ENCODE measurements at places on chromosomes 12 and 14.

DNA sequence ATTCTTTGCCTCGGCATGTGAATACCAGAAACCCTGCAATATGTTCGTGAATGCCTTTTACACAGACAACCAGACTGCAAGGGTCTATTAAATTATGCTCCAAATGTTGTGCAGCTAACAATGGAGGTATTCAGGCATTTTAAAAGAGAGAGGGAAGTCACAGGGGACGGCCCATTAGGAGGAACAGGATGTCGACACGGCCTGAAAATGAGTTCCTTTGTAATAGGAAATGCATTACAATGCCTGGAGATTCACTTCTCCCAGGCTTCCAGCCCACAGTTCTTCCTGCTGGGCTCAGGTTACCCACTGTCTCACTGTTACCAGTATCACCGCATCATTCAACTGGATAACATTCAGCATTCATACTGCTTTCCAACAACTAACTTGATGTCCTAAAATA is 2.5 kb downstream of the DUSP6 start:
- no peak for DNase-seq

GRCh38 chr14:33931461-33931860 is 19.4 kb downstream of the EGLN3 start:
- no peak for DNase-seq

DNA sequence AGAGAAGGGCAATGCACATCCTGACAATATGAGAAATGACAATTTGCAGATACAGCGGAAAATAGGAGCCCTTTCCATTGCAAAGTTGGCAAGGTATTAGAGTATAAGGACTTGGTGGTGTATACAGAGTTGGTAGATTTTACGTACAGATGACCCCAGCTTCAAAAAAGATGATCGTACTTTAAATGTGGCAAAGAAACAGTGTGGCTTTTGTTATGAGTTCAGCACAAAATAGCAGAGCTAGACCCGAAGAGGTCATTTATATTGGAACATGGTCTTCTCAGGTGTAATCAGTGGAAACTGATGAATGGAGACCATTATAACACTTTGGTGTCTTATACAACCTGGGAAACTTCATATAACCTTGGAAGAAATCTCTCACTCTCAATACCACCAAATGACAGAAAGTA is 2.3 kb downstream of the CLEC2B start:
- DNase-seq: no peak

- DNase-seq: no peak
Measured at GRCh38 chr12:121903202-121903601, 14.6 kb downstream of the PSMD9 start.

DNA sequence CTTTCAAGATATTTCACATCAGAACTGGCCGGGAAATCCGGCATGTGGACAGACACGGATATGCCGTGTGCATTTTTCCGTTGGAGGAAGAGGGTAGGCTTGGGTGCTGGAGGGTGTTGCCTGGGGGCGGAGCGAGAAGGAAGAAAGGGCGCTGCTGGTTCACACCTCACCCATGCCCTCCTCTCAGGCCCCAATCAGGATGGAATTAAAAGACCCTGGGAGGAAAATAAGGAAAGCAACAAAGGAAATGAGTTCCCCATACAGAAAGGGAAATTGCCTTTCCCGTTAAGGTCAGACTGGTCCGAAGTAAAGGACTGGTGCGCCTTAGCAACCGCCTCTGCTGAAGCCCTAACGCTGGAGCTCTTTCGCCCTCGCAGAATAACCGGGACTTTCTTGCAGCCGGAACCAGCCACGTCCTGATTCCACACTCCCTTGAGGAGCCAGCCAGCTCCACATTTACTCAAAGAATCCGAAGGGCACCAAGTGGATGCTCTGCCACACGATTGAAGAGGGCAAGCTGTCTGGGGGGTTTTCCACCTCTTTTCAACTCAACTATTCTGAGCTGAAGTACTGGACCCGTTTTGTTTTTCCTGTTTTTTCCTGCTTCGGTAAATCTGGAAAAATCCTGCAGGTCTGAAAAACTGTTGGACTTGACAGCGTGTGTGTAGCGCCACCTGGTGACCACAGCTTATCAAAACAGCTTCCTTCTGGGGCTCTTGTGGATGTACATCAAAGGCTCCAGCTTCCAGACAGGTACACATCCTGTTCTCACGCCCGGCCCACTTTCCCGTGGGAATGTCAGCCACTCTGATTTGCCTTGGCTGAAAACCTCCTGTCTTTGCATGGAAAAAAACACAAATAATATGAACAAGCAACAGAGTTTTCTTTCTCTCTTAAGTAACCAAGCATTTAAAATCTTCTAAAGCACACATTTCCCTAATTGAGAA is 37.6 kb upstream of the BCL2L14 start:
- DNase-seq: peak; percentile 65

DNA sequence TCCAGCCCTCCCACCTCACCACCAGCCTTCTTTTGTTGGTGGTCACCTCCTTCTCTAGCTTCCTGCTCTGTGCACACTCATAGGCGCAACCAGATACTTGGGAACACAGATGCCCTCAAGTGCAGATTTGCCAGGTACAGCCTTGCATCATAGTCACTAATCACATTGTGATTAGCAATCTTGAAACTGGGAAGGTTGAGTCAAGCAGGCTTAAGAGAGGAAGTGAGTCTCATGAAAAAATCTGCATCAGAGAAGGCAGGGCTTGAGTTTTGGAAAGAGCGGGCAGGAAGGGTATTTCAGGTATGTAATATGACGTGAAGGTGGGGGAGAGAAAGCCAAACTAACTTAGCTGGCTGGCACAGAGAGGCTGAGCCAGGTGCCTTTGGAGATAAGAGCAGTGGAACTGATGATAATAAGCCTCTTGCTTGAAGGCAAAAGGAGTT is 2.7 kb upstream of the RABGGTA start:
- no peak for DNase-seq

- peak; percentile 88 for DNase-seq
Measured at GRCh38 chr14:73723797-73724661, 9.8 kb upstream of the PNMA1 start.

GRCh38 chr12:104738776-104739642 is 219.1 kb downstream of the SLC41A2 start:
- no peak for DNase-seq

GRCh38 chr14:98498019-98498885 is 773.7 kb downstream of the BCL11B start:
- no peak for DNase-seq

GRCh38 chr14:32073537-32074189 is 3.4 kb upstream of the ARHGAP5 start:
- DNase-seq: peak; percentile 72

GRCh38 chr14:68627868-68628604 is 164.8 kb downstream of the ZFP36L1 start:
- DNase-seq: no peak

DNA sequence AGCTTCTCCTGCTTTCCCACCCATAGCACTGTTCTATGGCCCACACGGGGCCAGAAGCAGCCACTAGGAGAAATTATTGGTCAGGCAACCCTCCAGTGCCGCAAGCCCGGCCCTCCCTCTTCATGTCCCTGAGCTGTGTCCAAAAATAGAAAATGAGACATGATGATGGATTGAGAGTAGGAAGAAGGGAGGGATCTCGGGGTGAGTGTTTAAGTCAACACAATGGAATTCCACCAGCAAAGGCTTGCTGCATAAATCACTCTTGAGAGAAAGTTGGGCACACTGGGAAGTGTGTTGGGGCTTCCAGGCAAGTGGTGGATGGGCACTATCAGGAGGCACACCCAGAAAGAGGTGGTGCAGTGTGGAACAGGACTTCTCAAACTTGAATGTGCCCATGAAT is 94.2 kb downstream of the LLPH start:
- peak; percentile 94 for DNase-seq

GRCh38 chr12:116436561-116437249 is 122.5 kb upstream of the MAP1LC3B2 start:
- no peak for DNase-seq

DNA sequence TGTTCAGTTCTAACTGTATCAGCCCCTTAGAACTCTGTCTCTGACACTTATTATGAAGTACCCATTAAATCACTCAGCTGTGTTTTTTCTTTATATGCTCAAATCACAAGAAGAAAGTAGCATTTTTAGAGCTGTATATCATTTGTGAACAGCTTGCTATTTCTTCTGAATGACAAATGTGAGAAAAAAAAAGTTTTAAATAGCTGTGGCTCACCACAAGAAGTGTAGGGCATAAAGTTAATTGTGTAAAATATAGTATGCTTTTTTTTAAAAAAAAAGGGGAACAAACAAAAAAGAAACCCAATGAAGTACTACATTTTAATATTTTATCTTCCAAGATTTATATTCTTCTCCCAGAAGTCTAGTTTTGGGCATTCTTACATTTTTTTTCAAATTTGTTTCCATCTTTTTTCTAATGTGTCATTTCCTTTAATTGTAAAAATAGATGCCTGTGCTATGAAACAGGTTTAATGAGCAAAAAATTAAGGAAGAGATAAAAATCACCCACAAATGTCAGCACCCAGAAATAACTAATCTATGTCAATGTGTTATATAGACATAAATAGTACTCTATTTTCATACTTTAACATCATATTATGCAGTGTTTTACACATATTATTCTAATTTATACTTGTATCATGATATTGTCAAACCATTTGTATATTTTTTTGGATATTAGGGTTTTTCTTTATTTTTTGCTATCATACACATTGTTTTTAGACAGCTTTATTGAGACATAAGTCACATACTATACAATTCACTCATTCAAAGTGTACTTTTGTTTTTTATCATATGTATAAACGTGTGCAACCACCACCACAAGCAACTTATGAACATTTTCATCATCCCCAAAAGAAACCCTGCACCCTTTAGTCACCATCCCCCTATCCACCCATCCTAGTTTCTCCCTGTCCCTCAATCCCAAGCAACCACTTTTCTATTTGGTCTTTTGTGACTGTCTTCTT is 22.4 kb upstream of the LRRK2 start:
- DNase-seq: no peak

DNA sequence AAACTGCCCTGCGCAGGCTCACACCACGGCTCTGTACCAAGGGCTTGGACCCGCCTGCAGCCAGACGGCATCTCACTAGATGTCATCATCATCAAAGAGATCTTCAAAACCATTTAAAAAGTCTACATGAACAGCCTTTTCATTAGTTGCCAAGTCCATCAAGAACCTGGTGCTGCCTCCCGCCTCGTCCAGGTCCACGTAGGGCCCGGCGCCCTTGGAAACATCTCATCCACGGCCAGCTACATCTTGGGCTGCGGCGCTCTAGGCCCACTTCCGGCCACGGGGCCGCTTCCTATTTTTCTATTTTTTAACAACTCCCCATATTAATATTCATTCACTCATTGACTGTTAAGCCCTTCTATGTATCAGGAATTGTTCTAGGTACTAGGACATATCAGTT is 7.4 kb upstream of the GNPNAT1 start:
- DNase-seq: no peak

GRCh38 chr14:44477953-44478352 is 29.1 kb downstream of the FSCB start:
- no peak for DNase-seq

DNA sequence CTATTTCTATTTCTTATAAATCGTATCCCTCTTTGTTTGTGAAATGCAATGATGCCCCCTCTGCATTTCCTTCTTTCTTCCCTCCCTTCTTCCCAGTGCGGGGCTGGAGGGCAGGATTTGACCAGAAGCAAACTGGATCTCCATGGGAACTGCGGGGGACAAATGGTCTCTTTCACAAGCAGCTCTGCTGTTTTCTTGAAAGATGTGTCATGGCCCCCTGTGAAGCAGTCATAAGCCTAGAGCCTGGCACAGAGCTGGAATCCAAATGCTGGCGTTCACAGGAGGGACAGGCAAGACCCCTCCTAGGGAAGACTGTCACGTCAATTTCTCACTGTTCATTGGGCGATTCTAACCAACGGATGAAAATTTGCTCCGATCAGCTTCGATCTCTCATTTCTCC is 203.5 kb upstream of the NOS1 start:
- DNase-seq: no peak

DNA sequence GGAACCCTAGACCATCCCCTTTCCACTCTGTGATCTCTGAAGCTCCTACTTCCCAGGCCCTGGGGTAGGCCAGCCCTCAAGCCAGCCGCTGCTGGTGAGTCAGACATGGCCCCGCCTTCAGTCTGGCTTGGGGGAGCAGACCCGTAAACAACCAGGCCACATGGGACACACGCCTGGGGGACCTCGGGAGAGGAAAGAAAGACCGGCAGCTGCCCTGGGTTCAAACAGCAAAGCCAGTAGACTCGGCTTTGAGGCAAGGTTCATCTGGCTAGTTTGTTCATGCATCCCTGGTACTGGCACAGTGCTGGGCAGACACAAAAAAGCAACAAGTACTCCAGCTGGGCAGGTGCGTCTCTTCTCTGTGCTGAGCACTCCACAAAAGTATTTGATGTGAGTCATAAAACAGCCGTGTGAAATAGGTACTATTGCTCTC is 101.9 kb downstream of the SETD3 start:
- no peak for DNase-seq

DNA sequence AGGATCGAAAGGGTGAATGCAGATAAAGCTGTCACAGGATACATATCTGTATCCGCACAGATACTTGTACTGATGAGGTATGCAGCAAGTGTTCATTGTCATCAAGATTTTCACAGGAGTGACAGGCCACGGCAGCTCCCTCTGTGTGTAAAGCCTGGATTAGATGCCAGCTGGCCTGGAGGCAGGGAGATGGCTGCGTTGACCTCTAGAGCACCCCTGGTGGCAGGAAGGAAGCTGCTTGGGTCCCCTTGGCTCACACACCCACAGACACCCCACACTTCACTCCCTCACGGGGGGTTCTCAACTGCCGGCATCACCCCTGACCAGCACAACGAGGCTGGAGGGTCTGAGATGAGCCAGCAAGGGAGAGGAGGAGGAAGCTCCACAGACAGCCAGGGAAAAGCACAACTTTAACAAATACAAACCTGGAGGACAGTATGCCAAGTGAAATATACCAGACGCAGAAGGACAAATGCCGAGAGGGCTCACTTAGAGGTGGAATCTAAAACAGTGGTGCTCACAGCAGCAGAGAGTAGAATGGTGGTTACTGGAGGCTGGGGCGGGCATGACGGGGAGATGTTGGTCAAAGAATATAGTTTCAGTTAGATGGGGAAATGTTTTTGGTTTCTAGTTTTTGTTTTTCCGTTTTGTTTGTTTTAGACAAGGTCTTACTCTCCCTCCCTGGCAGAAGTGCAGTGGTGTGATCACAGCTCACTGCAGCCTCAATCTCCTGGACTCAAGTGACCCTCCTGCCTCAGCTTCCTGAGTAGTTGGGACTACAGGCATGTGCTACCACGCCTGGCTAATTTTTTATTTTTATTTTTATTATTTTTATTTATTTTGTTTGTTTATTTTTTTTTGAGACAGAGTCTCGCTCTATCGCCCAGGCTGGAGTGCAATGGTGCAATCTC is 45.7 kb downstream of the TEAD4 start:
- no peak for DNase-seq

- peak; percentile 42 for DNase-seq
Measured at GRCh38 chr14:37903343-37904191, 304.1 kb upstream of the SSTR1 start.

GRCh38 chr12:123449249-123449733 is 8.6 kb upstream of the SNRNP35 start:
- no peak for DNase-seq

Data from fibroblast of skin of left quadriceps (primary cell).